ENCODE measurements at places on chromosomes 4 and X.
A peak's percentile ranks its signal among the peaks of the same experiment; 100 is the strongest.

GRCh38 chr4:154732669-154733068, 11.1 kb upstream of the LRAT start:
- no peak for DNase-seq

DNA sequence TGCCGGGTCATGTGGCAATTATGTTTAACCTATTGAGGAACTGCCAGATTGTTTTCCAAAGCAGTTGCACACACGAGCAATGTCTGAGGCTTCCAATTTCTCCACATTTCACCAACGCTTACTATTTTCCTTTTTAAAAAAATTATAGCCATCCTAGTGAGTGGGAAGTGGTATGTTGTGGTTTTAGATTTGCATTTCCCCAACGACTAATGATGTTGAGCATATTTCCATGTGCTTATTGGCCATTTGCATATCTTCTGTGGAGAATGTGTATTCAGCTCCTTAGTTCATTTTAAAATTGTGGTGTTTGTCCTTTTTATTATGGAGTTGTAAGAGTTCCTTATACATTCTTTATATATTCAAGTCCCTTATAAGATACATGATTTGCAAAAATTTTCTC, 60.2 kb downstream of the MTMR1 start:
- DNase-seq = no peak

GRCh38 chrX:153765138-153766079, 1.4 kb downstream of the PLXNB3 start:
- DNase-seq = no peak

- peak; percentile 3 for DNase-seq
Observed at GRCh38 chrX:49042581-49043219, 457 bp downstream of the TFE3 start.

DNA sequence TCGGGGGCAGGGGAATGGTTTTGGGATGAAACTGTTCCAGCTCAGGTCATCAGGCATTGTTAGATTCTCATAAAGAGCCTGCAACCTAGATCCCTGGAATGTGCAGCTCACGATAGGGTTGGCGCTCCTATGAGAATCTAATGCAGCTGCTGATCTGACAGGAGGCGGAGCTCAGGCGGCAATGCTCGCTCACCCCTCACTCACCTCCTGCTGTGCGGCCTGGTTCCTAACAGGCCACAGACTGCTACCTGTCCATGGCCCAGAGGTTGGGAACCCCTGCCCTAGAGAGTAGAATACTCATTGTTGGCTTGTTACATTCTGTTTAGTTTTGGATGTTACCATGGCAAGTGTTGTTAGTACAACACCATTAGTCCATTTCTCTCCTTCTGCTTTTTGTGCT, 40.8 kb upstream of the STX18 start:
- no peak for DNase-seq

DNA sequence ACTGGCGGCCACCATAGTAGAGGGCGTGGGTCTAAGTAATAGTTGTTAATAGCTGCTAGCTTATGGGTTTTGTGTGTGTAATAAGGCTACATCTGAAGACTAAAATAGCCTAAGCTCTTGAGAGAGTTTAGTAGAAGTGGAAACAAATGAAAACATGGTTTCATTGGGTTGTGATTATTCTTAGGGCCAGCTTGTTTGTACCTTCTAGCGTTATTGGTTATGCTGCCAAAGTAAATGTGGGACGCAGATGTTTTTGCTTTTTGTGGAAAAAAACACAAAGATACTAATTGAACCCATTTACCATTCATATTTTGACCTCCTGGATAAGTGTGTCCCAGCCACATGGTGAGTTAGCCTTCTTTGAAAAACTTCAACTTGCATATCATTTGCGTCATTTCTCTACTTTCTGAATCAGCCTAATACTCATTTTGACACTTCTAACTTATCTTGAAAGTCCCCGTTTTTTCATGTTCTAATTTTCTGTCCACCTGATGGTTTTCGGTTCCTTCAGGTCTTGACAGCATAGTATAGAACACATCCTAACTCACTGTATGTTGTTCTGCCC, 305.3 kb downstream of the FRMPD4 start:
- no peak for DNase-seq

- DNase-seq = peak; percentile 20
Observed at GRCh38 chrX:153903238-153903980, 1.1 kb upstream of the AVPR2 start.

- no peak for DNase-seq
Observed at GRCh38 chrX:40484408-40485091, 96.2 kb upstream of the ATP6AP2 start.

DNA sequence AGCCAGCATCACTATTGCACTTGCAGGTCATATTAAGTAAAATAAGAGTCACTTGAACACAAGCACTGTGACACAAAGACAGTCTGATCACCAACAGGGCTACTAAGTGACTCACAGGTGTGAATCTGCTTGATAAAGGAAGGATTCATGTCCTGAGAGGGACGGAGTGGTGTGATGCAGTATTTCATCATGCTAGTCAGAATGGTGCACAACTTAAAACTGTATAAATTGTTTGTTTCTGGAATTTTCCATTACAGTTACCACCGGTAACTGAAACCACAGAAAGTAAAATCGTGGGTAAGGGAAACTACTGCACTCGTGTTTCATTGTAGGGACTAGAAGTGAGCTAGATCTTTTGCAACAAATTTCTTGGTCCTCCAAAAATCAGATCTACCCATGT, 109.7 kb downstream of the ELOVL6 start:
- DNase-seq = no peak

DNA sequence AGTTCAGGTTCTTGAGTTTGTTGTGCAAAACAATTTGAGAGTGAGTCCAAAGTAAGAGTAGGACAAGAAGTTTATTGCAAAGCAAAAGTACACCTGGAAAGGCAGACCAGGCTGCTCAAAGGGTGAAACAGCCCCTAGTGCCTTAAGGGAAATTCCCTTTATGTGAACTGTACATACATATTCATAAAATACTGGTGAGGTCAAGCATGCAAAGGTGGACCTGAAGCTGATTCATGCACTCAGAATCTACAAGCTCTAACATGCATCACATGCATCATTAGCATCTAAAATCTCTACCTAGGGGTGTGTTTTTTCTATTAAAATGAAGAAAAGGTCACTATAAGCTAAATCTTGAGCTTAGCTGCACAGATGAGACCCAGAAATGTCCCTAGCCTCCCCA, 266.9 kb downstream of the SPATA18 start:
- no peak for DNase-seq

DNA sequence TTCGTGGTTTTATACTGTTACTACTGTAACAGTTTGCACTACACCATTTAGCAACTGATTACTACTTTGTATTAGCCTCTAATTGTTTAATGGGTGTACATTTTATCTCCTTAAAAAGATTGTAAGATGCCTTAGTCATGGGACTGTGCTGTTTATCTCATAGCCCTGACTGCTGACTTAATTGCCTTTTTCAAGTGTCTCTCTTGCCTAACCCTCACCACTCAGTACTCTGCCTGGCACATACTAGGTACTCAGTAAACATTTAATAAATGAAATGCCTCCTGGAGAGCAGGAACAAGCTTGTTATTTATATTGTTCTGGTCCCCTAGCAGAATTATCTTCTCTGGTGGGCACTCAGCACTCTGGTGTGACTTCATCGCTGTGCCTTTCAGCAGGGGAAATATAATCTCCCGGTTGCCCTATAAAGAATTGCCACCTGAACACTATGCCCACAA, 1.7 kb upstream of the STIM2 start:
- no peak for DNase-seq

GRCh38 chr4:163385466-163385865, 41.8 kb downstream of the NPY5R start:
- DNase-seq = no peak

DNA sequence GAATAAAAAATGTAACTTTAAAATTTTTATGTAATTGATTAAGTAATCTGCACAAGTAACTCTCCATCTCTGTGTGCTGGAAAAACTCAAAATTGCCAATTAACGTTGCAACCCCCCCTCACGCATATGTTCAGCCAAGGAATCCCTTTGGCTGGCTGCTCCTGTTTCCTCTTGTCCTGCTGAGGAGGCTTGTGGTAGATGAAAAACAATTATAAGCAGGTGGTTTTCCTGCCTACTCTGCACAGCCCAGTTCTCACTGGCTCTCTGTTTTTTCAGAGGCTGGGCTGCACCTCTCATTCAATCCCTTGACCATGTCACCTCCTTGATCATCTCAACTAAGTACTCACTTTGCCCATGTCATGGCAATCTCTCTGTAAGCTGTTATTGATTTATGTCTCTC, 1068.4 kb downstream of the ARAP2 start:
- no peak for DNase-seq

GRCh38 chrX:9706421-9706820, 59.2 kb downstream of the GPR143 start:
- DNase-seq = no peak

DNA sequence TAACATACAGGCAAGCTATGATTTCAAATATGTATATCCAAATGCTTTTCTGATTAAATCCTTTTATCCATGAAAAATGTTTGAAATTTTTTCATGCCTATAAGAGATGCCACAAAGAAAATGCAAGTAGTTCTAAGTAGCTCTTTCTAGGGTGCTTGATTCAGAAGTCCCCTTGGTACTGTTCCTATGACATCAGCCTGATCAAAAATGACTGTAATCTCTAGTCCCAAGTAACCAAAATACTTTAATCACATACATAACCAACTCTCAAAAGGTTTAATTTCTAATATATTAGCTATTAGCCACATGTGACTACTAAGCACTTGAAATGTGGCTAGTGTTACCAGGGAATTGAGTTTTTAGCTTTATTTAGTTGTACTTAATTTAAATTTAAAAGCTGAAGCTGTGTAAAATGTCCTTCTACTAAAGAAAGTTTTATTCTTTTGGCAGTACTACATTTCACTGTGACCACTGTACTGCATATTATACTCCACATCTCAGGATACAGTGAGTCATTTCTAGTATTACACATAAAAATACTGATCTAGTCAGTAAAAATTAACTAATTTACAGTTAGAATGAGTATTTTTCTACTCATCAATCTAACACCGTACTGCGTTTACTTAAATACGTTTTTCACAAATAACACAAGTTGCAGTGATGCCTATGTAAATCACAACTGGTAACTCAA, 33.9 kb downstream of the FBXW7 start:
- no peak for DNase-seq

- DNase-seq = no peak
Observed at GRCh38 chrX:136126872-136127406, 20.4 kb upstream of the FHL1 start.

GRCh38 chrX:16487620-16488385, 162.2 kb upstream of the S100G start:
- DNase-seq = no peak

GRCh38 chr4:73053974-73054480, 15.5 kb downstream of the COX18 start:
- no peak for DNase-seq

GRCh38 chr4:150318971-150319370, 240.7 kb downstream of the DCLK2 start:
- no peak for DNase-seq

Data from NCI-H226 (cell line).